ENCODE measurements at places on chromosomes 1 and 21.

DNA sequence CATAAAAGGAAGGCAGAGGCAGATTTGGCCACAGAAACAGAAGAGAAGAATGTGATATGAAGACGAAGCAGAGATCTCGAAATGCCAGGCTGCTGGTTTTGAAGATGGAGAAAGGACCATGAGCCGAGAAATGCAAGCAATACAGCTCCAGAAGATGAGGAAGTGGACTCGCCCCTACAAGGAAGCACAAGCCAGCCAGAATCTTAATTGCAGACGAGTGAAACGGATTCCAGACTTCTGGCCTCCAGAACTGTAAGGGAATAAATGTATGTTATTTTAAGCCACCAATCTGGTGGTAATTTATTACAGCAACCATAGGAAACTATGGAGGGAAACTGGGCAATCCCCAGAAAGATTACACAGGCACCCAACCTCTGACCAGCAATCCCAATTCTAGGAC, 24.1 kb downstream of the TARBP1 start:
- no peak for DNase-seq

GRCh38 chr1:215612391-215612790, 45.3 kb downstream of the KCTD3 start:
- DNase-seq: no peak

DNA sequence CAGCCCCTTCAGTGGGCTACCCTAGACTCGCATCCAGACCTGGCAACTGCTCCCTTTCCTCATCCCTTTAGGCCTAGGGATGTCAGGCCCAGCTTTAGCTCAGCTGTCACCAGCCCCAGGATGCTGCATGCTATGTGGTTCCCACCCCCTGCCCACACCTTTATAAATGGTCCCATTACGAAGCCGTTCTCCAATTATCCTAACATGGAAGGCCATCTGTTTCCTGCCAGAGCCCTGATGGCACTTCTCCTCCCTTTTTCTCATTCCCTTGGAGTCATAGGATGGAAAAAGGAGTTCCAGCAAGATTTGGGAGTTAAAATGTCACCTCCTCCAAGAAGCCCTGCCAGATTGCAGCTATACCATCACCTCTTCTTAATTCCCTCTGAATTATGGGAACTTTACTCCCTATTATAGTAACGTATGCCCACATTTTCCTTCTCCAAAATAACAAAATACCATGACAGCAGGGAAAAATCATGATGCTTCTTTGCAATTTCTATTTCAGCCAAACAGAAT, 205.0 kb upstream of the GRIK3 start:
- DNase-seq: no peak

DNA sequence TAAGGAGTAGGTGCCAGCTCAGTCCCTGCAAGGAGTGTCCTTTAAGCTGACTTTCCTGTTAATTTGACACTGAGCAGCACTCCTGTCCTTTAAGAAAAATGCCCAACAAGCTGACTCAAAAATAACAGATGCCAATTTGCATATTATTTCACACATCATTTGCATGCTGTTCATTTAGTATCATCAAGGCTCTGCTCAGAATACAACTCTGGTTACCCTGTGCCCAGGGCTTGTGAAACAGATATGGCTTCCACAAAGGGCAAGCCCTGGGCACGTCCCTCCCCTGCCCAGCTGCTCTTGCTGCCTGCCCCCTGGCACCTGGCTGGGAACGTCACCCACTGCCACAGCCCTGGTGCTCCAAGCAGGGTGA, 10.3 kb downstream of the KCNN3 start:
- no peak for DNase-seq

- peak; percentile 52 for DNase-seq
These were observed 742 bp downstream of the P3H1 start for GRCh38 chr1:42765832-42766740.

GRCh38 chr1:101247404-101248287, 10.8 kb downstream of the S1PR1 start:
- no peak for DNase-seq

- DNase-seq: no peak
These were observed 102.1 kb downstream of the JAK1 start for GRCh38 chr1:64864018-64864940.

GRCh38 chr1:198481661-198482060, 58.8 kb downstream of the ATP6V1G3 start:
- DNase-seq: no peak

- DNase-seq: no peak
These were observed 44.9 kb upstream of the GUCA2B start for GRCh38 chr1:42108309-42108708.

DNA sequence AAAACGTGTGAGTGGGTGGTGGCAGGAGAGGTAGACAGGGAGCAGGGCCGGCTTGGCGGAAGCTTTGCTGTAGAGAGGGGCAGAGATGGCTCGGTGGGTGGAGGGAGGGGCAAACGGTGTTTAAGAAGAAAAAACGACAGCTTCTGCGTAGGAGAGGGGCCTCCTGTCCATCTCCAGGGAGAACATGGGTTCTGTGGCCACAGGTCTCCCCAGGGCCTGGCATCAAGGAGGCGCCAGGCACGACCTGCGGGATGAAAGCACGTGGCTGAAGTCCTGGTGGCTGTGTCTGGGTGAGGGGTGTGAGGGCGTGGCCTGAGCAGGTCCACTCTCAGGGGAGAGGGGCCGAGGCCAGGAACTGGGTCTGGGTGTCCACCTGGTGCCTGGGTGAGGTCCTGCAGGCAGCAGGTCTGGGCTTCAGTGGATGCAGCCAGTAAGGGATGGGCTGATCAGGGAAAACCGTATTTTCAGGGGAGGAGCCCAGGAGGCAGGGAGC, 940 bp upstream of the PRKCZ start:
- no peak for DNase-seq

- DNase-seq: no peak
These were observed 58.3 kb downstream of the CLEC20A start for GRCh38 chr1:178438432-178438831.

- no peak for DNase-seq
These were observed 10.0 kb downstream of the NBPF3 start for GRCh38 chr1:21449906-21450305.

GRCh38 chr1:160359559-160360226, 7.2 kb upstream of the NHLH1 start:
- DNase-seq: no peak

- DNase-seq: no peak
These were observed 11.0 kb upstream of the PEAR1 start for GRCh38 chr1:156882543-156882942.

GRCh38 chr1:214146523-214146922, 134.4 kb upstream of the SMYD2 start:
- no peak for DNase-seq

- no peak for DNase-seq
These were observed 277.4 kb downstream of the ZNF648 start for GRCh38 chr1:181784039-181784683.

GRCh38 chr1:102566182-102566581, 542.1 kb downstream of the COL11A1 start:
- no peak for DNase-seq

DNA sequence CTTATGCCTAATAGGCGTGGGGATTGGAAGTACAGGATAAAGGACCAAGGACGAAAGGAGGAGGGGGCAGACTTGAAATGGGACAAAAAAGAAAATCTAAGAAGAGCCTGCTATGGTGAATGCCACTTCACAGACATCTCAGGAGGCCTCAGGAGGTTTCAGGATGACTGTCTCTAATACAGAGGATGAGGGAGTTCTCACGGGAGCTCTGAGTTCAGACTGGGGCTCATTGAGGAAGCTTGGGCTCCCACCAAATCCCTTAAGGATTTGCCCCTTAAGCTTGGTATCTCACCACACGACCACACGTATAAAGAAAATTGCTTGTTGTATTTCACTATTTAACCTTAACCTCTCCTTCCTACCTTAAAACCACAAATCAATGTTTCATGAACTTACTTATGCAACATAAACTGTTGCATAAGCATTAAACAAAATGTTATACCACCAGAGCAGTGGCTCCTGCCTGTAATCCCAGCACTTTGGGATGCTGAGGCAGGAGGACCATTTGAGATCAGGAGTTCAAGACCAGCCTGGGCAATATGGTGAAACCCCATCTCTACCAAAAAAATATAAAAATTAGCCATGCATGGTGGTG, 12.4 kb downstream of the SLC30A1 start:
- DNase-seq: no peak

DNA sequence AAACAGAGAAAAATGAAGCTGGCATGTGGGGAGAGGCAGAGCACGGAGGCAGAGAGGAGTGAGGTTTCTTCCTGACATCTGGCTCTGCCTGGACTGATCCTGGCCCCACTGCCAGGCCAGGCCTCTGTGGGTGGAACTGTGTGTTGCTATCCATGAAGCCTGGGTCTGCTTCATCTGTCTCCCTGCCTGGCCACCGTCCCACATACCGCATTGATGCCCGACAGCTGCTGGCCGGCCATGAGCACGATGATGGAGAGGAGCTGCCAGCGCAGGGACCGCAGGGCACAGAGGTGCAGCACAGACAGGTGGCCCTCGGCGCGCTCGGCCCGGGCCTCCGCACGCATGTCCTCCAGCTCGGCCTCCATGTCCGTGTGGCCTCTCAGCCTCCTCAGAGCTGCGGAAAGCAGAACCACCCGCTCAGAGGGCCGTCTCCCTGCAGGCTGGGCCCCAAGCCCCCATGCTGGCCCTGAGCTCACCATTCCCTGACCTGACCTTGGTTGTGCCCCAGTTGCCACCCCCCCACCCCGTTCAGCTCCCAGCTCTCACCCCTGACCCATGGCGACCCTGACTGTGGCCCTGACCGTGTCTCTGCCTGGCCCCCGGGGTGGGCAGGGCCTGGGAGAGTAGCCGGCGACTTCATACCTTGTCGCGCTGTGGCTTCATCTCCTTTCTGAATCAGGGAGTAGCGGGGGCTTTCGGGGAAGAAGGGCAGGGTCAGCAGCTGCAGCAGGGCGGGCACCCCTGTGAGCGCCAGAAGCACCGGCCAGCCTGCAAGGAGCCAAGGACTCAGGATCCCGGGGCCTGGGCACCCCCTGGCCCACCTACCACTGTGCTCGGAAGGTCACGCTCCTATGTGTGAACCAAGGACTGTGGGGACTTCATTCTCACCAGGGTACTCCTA, 11.5 kb downstream of the SLC2A7 start:
- DNase-seq: no peak

- DNase-seq: no peak
These were observed 1490.8 kb downstream of the BRINP3 start for GRCh38 chr1:188986745-188987417.

DNA sequence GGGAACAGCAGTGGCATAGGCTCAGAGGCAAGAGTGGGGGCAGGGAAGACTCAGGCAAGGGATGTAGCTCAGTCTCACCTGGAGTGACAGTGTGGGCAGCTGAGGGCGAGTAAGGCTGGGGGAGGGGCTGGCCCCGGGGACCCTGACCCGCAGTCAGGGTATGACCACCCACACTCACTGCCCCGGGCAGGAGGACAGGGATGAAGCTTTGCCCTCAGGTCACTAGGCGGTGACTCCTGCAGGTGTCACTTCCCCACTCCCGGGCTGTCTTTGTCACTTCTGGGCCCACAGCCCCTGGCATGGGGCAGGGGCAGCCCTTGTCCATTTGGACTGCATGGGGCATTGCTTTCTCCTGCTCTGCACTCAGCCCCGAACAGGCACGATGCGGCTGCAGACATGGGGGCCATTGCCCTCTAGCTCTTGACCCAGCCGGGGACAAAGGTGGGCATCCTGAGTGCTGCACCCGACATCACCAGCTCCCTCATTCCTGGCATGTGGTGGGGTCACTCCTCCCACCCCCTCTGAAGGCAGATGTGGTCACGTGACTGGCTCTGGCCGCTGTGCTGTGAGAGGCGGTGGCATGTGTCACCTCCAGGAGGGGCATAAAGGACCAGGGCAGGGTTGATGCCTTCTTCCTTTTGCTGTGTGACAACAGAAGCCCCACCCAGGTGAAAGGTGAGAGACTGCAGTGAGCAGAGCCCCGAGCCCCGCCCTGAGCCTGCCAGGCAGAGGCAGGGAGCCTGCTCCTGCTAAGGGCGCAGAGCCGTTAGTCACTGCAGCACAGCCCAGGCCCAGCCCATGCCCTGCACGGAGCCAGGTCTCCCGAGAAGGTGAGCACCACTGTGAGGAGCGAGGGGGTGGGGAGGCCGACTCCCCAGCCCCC, 66.0 kb downstream of the MATN1 start:
- DNase-seq: no peak

DNA sequence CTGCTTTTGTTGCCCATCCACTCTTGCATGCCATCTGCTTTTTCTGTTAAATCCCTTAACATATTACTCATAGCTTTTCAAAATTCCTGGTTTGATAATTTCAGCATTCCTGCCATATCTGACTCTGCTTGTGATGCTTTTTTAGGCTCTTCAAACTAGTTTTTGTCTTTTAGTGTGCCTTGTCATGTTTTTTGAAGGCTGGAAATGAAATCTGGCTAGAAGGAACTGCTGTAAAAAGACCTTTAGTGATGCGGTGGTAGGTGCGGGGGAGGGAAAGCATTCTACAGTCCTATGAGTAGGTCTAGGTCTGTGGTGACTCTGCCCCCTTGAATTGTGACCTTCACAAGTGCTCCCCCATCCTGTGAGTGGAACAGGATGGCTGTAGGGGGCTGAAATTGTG, 15.0 kb upstream of the S100B start:
- DNase-seq: no peak
